Psoas muscle (tissue), 8 donors: ENCODE measurements at places on chromosomes 6 and 20. TPM values are rescaled to one million over a fixed set of nuclear protein-coding genes. Genes with fewer than 3 reads are reported as not detected.

Gene KHDC1L
- not detected for total RNA-seq

Gene CALHM4
- not detected for total RNA-seq

Gene C20orf144
- total RNA-seq: not detected

Gene SLC13A3
- total RNA-seq: 0.32 TPM

Gene IL17A
- not detected for total RNA-seq

Gene ADAT2
- total RNA-seq: 1.7 TPM

Gene TENT5A
- 2.2 TPM for total RNA-seq

Gene BPIFB2
- not detected for total RNA-seq

Gene LKAAEAR1
- not detected for total RNA-seq

Gene CNR1
- 2.5 TPM for total RNA-seq

Gene PROKR2
- not detected for total RNA-seq

Gene ZNF184
- 4.9 TPM for total RNA-seq

DNA sequence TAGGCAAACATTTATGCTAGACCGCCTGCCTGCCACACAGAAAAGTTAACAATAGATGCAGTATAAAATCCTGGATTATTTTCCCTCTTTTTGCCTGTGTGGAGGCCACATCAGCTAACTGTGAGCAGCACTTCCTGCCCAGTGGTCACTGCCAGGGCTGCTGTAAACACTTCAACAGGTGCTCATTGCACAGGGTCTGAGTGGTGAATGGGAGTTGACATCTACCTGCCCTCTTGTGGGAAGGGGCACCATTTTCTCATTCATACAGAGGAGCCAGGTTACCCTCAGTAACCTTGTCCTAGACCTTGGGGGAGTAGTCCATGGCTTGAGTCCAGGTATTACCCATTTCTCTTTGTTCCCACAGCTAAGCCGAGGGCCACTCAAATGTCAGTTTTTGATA, 235.3 kb downstream of the TMEM242 start:
- H3K4me3 ChIP-seq: no peak overlapping the region
- peaks cover 23% of the 10 kb centered on the region for H3K4me1 ChIP-seq
- no peaks in the 10 kb centered on the region for H3K27me3 ChIP-seq
- peaks cover 14% of the 10 kb centered on the region for H3K36me3 ChIP-seq

- no peaks in the 10 kb centered on the region for H3K36me3 ChIP-seq
- no peaks in the 10 kb centered on the region for H3K4me1 ChIP-seq
- DNase-seq: no peak
- H3K27me3 ChIP-seq: no peaks in the 10 kb centered on the region
- no peak overlapping the region for H3K27ac ChIP-seq
Observed at GRCh38 chr6:55456016-55456415, 123.0 kb downstream of the HMGCLL1 start.

- peaks cover 15% of the 10 kb centered on the region for H3K27me3 ChIP-seq
- H3K27ac ChIP-seq: no peak overlapping the region
- no peaks in the 10 kb centered on the region for H3K4me1 ChIP-seq
- DNase-seq: no peak
- H3K4me3 ChIP-seq: no peak overlapping the region
Observed at GRCh38 chr6:43243664-43244321, 512 bp downstream of the TTBK1 start.

- H3K27ac ChIP-seq: no peak overlapping the region
- H3K4me3 ChIP-seq: no peak overlapping the region
- H3K27me3 ChIP-seq: no peaks in the 10 kb centered on the region
- no peaks in the 10 kb centered on the region for H3K4me1 ChIP-seq
Observed at GRCh38 chr20:45266977-45267376, 12.6 kb upstream of the SLPI start.

DNA sequence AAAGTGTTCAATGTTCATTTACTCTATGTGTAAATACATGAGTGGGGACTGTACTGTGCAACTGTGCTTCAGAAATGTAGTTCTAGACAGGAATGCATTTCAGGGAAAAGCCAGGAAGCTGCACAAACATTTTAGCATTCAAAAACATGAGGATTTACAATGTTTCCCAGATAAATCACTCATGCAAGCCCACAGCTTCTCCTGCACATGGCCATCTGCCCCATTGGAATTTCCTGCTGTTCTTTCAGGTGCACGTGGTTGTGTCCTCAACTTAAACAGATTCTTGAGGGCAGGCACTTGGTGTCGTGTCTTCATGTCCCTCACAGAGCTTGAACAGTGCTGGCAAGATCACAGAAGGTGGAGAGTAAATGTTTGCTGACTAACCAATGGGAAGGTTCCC, 101.5 kb downstream of the UNC5CL start:
- peaks cover 18% of the 10 kb centered on the region for H3K4me1 ChIP-seq
- H3K27me3 ChIP-seq: no peaks in the 10 kb centered on the region
- no peaks in the 10 kb centered on the region for H3K36me3 ChIP-seq
- no peak overlapping the region for H3K4me3 ChIP-seq
- DNase-seq: no peak

DNA sequence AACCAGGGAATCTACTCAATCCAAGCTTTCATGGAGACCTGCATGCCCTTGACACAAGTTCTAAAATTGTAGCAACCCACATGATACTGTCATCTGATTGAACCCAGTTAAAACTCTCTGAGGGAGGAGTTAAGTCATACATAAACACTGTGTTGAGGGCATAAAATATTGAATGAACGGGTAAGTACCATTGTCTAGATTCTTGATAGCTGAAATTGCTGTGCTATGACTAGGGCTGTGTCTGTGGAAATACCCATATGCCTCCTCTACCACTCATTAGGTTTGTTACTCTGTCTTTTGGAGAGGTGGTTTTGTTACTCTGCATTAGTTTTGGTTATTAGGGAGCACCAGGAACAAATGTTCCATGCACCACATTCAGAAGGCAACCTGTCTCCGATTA, 7.6 kb downstream of the ENPP4 start:
- H3K27ac ChIP-seq: no peak overlapping the region
- peaks cover 21% of the 10 kb centered on the region for H3K4me1 ChIP-seq
- no peak overlapping the region for H3K4me3 ChIP-seq
- DNase-seq: no peak

GRCh38 chr20:35560105-35560511, 18.2 kb downstream of the ERGIC3 start:
- no peaks in the 10 kb centered on the region for H3K27me3 ChIP-seq
- no peak overlapping the region for H3K27ac ChIP-seq
- H3K36me3 ChIP-seq: peaks cover 36% of the 10 kb centered on the region
- no peak overlapping the region for H3K4me3 ChIP-seq
- peak; percentile 32 for DNase-seq

DNA sequence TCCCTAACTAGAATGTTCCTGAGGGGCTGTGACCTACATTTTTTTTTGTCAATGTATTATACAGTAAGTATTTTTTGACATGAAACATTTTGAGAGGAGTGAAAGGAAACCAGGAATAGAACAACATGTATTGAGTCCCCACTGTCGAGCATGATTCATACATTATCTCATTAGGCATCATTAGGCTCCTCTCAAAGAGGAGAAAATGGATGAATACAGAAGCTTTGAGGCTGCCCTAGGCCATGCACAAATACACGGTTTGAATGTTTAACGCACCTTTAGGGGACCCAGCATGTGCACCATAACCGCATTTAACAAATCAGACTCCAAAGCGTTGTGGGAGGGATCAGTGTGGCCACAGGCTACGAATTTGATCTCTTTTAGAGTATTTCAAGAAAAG, 87.8 kb downstream of the TBXT start:
- H3K4me3 ChIP-seq: no peak overlapping the region
- H3K27me3 ChIP-seq: peaks cover 5% of the 10 kb centered on the region
- H3K27ac ChIP-seq: no peak overlapping the region

DNA sequence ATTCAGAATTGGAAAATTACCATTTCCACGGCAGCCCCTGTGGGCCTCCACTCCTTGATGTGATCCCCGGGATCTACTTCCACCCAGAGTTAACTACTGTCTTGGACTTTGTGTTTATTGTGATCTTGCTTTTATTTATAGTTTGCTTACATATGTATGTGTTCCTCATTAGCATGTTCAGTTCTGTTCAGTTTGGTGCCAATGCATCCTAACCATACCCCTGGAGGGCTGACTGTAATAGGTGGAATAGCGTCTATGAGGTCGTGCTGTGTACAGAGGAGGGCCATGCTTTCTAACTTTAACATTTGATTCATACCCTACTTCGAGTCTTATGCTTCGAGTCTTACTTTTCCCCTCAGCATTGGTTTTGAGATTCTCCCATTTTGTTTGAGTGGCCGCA, 104.3 kb upstream of the SLC24A3 start:
- no peak overlapping the region for H3K27ac ChIP-seq
- no peak overlapping the region for H3K4me3 ChIP-seq
- no peak for DNase-seq
- no peaks in the 10 kb centered on the region for H3K4me1 ChIP-seq
- no peaks in the 10 kb centered on the region for H3K27me3 ChIP-seq
- no peaks in the 10 kb centered on the region for H3K36me3 ChIP-seq

DNA sequence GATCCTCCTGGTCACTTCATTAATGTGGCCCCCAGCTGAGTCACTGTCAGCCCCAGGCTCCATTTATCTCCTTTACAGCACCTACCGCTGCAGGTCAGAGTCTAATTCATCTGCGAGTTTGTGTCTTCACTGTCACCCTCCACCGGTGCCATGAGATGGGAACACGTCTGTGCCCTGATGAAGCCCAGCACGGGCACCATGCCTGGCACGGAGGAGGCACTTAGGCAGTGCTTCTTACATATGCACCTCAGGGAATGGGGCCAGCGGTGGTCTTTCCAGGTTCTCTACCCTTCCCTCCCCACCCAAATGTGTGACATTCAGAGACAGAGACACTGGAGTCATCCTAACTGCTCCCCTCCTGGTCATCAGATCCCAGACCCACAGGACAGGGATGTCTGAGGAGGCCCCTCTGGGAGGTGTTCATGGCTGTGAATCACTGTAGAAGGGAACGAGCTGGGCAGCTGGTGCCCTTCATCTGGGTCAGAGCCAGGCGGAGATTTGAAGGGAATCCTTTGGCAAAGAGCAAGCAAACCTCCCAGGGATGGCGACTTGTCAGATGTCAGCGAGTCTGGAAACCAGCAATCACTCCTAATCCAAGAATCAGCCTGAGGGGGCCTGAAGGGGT, 364.6 kb downstream of the PREX1 start:
- DNase-seq: no peak
- H3K4me1 ChIP-seq: no peaks in the 10 kb centered on the region
- H3K27me3 ChIP-seq: no peaks in the 10 kb centered on the region
- H3K4me3 ChIP-seq: no peak overlapping the region
- no peaks in the 10 kb centered on the region for H3K36me3 ChIP-seq

DNA sequence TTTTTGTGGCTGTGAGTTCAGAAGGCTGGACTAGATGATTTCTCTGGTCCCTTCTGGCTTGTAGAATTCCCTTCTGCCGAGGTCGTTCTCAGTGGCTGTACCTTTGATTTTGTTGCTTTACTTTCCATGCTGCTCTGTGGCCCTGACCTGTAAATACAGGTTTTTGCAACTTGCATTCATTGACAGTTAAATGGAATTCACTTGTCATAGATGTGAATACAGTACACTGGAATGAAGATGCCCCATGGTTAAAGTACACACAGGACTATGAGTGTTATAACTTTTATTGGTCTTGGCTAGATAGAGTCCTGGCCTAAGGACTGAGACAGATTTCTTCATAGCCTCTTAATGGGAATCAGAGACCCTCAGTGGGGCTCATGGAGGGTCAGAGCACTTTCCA, 12.9 kb upstream of the EFCAB8 start:
- H3K27me3 ChIP-seq: no peaks in the 10 kb centered on the region
- H3K27ac ChIP-seq: no peak overlapping the region
